Endothelial cell (in vitro differentiated cells): ENCODE measurements at places on chromosomes 11 and 22.

- no peak for DNase-seq
These were observed 40.5 kb downstream of the GRAMD4 start for GRCh38 chr22:46660604-46661201.

DNA sequence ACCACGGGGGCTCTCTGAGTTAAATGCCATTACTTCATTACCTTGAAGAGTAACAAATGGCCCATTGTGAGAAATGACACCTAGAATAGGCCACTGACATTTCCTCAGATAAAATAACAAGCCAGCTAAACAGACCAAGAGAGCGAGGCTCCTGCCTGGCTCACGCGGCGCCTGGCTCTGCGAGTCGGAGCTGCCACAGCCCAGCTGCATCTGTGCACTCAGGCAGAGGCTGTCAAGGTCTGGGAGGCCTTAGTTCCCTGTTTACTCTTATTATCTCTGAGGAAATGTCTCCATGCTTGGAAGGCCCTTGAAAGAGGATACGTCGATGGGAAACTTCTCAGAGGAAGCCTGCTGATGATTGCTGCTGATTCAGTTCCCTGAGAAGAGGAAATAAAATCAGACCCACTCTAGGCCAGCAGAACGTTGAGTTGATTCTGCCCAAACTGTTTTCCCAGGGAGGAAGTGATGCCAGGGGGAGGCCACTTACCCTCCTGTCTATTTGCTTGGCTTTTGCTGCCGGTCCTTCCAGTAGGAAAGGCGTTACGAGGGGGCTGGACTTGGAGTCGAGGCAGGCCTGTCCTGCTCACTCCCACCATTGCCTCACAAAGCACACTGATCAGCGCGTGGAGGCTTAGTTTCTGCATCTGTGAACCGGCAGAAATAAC, 208.8 kb downstream of the TBC1D22A start:
- DNase-seq, result peak; percentile 51

GRCh38 chr11:19646921-19647320, 65.7 kb upstream of the NAV2 start:
- DNase-seq, result no peak

DNA sequence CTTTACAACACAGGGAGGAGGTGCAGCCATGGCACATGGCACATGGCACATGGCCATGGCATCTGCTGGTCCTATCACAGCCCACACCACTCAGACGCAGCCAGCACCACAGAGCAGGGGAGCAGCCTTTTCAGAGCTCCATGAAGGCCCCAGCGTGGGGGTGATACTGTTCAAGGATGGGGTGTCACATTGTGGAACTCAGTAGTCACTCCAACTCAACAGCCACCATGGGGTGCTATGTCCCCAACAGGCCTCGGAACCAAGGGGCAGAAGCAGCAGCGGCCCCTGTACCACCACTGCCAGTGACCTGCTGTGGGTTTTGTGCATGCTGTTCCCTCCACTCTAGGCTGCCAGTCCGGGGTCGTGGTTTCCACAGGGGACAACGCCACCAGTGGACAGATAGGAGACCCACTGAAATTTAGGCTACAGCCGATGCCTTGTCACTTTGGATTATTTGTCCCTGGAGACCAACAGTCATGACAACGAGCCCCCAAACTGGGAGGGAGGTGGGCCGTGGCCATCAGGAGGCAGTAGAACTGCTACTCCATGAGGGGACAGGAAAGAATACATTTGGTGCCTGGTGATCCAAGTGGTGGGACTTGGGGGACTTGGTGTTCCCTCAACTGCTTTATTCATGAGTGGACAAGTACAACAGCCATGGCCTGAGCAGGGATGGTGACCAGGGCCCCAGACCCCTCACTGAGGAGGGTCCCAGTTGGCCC, 30.4 kb upstream of the CD81 start:
- no peak for DNase-seq

GRCh38 chr11:114562166-114562916, 2.7 kb upstream of the NXPE1 start:
- no peak for DNase-seq

DNA sequence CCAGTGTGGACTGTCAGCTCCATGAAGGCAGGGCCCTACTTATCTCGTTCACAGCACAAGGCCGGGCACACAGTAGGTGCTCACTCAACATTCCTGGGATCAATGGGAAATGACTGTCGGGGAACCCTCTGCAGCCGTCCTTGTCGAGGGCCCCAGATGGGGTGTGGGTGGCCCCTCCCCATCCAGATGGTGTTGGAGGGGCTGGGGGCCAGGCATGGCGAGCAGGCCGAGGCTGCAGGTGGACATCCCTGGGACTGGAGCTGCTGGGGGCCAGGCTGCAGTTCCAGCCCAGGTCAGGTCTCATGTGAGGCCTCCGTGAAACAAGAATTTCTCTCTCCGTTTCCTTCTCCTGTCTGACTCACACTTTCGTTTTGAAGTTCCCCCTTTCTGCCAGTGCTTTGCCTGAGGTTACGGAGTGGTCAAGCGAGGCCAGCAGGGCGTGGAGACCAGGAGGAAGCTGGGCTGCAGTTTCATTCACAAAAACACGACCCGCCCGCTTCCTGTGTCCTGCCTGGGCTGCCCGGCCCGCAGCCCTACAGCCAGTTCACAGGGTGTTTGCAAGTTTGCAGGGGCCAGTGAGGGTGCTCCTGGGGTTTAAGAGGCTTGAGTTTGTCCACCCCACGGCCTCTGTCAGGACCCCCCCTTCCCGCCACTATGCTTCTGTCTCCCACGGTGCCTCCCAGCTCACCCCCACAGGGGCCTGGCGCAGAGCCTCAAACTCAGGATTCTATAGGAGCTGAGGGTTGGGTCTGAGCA, 4.5 kb downstream of the MYEOV start:
- peak; percentile 36 for DNase-seq

- DNase-seq, result no peak
These were observed 3.5 kb upstream of the POU2F3 start for GRCh38 chr11:120236169-120237107.

- peak; percentile 76 for DNase-seq
These were observed 58.3 kb downstream of the MYH9 start for GRCh38 chr22:36329254-36330078.

DNA sequence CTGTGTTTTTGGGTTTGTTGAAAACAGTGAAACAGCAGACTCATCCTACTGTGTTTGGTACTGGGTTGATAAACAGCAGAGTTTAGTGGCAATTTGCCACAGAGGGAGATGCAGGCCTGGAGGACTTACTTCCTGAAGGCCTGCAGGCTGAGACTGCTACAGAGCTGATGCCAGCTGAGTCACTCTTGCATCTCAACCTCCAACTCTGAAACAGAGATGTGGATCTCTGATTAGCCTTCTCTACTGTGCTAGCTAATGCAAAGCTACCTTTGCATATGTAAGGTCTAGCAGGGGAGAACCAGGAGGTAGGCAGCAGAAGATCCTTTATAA, 14.3 kb downstream of the ATP5MG start:
- no peak for DNase-seq

- no peak for DNase-seq
These were observed 9.4 kb upstream of the SOX6 start for GRCh38 chr11:16365581-16366228.

- no peak for DNase-seq
These were observed 252 bp downstream of the APOL2 start for GRCh38 chr22:36239150-36239400.

- DNase-seq, result no peak
These were observed 360.3 kb downstream of the TENM4 start for GRCh38 chr11:79080551-79080950.

DNA sequence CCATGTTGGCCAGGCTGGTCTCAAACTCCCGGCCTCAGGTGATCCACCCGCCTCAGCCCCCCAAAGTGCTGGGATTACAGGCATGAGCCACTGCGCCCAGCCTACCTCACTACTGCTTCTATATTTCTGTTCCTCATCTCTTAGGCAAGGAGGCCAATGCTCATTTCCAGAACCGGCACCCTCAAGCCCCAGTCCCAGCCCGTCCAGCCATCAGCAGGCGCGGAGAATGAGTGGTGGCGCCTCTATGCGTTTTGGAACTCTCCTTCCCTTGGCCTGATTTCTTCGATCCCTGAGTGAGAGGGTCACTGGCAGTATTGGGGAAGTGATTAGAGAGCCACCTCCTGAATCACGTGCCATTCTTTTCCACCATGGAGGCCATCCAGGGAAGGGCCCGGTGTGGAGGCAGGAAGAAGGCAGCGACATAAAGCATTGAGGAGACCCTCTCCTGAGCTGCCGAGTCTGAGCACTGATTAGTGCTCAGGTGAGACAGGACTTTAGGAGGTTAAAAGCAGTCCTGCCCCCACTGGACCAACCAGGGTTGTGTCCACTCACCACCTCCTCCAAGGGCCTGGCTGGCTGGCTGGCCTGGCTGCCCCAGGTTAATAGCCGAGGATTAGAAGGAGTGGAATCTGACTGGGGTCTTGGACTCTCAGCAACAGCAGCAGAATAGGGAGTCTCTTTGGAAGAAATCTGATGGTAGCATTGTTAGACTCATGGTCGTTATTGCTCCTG, 8.7 kb downstream of the GRIK4 start:
- no peak for DNase-seq

- no peak for DNase-seq
These were observed 39.8 kb upstream of the PRSS23 start for GRCh38 chr11:86760577-86760976.

GRCh38 chr11:76206327-76207081, at the start of gene WNT11:
WNT11 (minus strand) TSS chr11:76206502; CDS start chr11:76206407, 95 bp downstream.
- peak; percentile 38 for DNase-seq

GRCh38 chr11:8097926-8098325, 16.9 kb downstream of the TUB start:
- DNase-seq, result no peak

- DNase-seq, result no peak
These were observed 21.5 kb upstream of the DDX6 start for GRCh38 chr11:118812485-118812884.

- DNase-seq, result no peak
These were observed 40.3 kb downstream of the ALX4 start for GRCh38 chr11:44269369-44270351.

DNA sequence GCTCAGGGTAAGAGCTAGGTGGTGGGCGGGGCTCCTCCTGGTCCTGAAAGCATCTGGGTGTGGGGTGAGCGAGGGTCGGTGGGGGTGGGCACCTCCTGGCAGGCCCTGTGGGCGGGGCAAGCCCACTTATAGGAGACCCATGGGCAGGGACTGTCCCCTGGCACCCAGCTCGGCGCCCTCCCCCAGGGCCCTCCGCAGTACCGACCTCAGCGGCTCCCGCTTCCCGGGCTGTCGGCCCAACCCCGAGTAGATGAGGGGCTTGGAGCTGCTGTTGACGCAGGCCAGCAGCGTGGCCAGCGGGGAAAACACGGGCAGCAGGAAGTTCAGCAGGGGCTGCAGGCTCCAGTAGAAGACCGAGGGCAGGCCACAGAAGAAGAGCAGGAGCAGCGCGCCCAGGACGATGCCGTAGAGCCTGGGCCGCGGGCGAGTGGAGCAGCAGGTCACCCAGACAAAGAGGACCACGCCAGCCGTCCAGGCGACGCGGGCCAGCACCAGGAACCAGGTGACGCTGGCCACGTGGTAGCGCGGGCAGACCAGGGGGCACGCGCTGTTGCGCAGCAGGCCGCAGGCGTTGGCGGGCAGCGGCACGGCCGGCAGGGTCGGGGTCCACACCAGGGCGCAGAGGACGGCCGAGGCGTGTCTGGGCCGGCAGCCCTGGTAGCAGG, 663 bp downstream of the MRGPRG start:
- DNase-seq, result no peak

- DNase-seq, result no peak
These were observed 65.0 kb upstream of the TTC12 start for GRCh38 chr11:113249491-113249763.

- DNase-seq, result no peak
These were observed 32.1 kb downstream of the APOL5 start for GRCh38 chr22:35749808-35750207.

- DNase-seq, result peak; percentile 74
These were observed 722 bp upstream of the GUCY1A2 start for GRCh38 chr11:107018902-107019493.

- DNase-seq, result no peak
These were observed 47.3 kb downstream of the C22orf31 start for GRCh38 chr22:29014293-29014692.

GRCh38 chr11:125451400-125452124, 44.5 kb downstream of the FEZ1 start:
- peak; percentile 72 for DNase-seq

GRCh38 chr11:128465946-128466705, 121.2 kb downstream of the ETS1 start:
- no peak for DNase-seq

- DNase-seq, result no peak
These were observed 9.5 kb upstream of the ST3GAL4 start for GRCh38 chr11:126345759-126346585.

- no peak for DNase-seq
These were observed 32.1 kb upstream of the ZNF143 start for GRCh38 chr11:9428706-9429105.

DNA sequence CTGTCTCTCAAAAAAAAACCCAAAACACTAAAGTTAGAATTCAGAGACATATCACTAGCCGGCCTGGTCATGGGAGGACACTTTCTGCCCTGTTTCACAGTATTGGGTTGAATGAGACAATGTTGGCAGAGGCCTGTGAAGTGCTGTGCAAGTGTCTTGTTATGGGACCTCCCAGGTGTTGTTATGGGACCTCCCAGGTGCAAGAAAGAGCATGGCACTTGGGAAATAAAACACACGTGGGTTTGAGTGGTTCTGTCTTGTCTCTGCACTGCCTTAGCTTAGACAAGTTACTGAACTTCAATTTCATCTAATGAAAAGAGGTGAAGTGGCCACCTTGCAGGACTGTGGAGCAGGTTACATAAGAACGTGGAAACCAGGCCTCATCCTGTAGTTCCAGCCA, 28.9 kb upstream of the RAB1B start:
- no peak for DNase-seq

GRCh38 chr11:77203901-77204753, 76.1 kb downstream of the MYO7A start:
- no peak for DNase-seq

DNA sequence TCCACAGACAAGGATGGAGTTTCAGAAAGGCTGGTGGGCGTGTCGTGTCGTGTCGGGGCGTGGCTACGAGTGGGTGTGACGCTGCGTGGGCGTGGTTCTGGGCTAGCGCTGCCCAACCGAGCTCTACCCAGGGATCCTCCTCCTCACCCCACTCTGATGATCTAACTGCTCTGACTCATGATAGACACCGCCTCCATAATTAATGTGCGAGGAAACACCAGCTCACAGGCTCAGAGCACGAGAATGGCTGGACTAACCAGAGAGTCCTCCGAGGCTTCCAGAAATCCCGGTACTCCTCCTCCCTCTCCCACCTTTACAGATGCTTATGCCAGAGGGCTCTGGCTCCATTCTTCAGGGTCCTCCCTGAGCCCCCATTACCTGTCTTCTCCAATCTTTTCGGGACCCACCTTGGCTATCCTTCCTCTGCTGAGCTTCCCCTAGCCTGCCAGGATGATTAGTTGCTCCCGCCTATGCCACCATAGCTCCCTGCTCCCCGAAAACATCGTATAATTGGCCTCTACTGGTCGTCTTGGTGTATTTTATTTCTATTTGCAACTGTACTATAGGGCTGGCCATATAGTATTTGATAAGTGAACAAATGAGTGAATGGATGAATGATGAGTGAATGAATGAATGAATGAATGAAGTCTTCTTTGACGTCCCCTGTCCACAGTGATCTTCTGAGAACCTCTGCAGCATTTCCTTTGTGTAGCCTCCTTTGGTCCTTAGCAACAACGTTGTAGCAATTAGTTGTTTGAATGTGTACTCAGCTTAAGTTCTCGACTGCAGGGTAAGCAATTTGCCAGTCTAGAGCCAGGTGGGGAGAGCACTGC, 21.7 kb downstream of the TMPRSS13 start:
- peak; percentile 69 for DNase-seq
